Adipocyte (in vitro differentiated cells): ENCODE measurements at places on chromosomes 3 and 15.

DNA sequence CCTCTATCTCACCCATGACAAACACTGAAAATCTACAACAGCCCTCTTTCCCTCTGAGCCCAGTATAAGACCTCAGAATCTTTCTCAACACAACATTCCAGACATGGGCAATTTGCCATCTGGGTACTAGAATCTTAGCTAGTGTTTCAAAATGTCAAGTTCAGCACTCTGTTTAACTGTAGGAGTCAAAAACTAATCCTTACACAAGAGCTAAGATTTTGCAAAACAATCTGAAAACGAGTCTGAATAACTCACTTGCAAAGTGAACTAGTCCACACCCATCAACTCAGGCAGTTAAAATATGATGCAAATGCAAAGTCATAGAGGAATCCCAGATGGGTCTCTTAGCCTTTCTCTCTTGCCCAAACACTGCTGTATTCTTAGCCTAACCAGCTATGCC lies 67.8 kb downstream of the GPR176 start:
- peak; percentile 95 for DNase-seq

- no peak for DNase-seq
Observed at GRCh38 chr15:47289656-47290055, 427.6 kb upstream of the SEMA6D start.

DNA sequence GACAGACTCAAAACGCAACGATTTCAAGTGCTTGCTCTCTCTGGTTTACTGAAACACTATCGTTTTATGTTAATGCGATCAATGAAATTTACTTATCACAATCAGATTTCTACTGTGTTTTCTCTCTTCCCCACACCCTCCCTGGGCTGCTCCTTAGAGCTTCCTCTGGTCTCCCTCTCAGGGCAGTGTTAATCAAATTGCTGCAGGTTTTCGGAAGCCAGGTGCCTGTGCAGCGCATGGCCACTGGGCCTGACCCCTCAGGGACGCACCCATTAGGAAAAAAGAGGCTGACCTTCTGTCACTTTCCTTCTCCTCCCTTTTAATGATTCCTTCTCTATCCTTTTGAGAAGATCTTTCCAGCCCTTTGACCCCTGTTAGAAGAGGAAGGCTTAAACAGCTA lies 134.5 kb upstream of the ONECUT1 start:
- no peak for DNase-seq

- no peak for DNase-seq
Observed at GRCh38 chr3:129625072-129625874, 18.8 kb upstream of the PLXND1 start.

GRCh38 chr15:80512726-80513660 lies 108.8 kb downstream of the ARNT2 start:
- DNase-seq, result peak; percentile 17

DNA sequence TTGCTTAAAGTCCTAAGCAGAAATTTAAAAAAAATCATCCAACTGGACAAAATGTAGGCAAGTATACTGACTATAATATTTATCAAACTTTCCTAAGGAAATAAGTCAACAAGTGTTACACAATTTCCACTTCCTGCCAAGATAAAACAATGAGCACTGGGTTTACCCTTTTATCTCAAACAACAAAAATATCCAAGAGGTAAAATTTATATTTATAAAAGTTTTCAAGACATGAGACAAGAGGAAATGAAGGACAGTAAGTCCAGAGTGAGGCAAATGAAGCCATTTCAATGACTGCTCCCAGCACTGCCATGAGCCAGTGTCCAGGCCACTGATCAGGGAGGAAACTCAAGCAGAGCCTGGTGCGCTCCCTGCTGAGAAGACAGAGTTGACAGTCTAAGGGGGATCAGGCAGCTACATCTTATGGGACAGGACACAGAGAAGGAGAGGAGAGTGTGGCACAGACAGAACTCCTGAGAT lies 439.4 kb downstream of the RAP2B start:
- DNase-seq, result no peak

DNA sequence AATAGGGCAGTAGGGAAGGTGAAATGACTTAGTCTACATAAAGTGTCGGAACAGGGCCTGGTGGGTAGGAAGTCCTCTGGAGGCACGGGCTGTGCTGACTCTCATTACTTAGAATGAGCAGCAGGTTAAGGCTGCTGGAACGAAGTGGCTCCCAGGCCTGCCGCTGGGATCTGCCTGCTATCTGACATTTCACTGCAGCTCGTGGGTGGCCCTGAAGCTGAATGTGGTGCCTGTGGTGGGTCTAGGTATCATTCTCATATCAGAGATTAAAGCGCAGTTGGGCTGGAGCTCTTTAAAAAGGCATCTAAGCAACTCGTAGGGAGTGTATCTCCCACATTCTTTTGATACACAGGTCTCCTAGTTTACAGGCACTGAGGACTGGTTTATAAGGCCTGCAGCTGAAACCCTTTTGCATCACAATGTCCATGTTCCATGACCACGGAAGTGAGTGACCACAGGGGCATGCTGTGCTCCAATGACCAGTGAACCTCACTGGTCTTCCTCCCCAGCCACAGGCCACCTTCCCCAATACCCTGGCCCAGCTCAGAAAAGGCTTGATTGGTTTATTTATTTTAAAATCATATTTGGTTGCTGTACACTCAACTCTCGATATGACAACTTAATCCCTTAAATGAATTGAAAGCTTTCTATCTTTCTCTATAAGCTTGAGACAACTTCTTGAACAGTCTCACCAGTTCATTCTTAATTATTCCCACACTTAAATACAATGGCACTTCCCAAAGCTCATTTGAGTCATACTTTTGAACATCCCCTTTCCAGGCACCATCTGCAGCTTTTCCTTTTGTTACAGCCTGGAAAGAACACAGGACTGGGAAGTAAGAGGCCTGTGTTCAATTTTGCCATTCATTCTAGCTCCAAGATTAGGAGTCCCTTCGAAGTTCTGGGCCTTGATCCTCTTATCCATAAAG lies 19.0 kb downstream of the ADAMTS9 start:
- DNase-seq, result no peak

GRCh38 chr15:67732671-67733374 lies 92.5 kb upstream of the SKOR1 start:
- no peak for DNase-seq

GRCh38 chr3:116165135-116165534 lies 280.2 kb downstream of the LSAMP start:
- DNase-seq, result no peak

DNA sequence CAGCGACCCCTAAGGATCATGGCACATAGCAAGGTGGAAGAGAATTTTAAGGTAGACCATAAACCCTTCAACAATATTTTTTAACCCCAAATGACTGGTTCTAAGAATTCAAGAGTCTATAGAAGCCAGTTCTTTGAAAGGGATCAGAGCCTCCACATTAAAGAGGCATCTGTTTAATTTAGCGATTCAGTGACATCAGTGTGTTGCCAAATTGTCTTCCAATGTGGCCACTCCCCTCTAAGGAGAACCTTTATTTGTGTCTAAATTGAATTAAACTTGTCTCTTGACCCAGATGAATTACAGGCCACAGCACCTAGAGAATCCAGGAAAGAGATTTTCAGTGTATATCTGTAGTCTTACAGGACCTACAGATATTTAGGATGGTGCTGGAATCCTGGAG lies 6.6 kb upstream of the SH3BP5 start:
- DNase-seq, result no peak

DNA sequence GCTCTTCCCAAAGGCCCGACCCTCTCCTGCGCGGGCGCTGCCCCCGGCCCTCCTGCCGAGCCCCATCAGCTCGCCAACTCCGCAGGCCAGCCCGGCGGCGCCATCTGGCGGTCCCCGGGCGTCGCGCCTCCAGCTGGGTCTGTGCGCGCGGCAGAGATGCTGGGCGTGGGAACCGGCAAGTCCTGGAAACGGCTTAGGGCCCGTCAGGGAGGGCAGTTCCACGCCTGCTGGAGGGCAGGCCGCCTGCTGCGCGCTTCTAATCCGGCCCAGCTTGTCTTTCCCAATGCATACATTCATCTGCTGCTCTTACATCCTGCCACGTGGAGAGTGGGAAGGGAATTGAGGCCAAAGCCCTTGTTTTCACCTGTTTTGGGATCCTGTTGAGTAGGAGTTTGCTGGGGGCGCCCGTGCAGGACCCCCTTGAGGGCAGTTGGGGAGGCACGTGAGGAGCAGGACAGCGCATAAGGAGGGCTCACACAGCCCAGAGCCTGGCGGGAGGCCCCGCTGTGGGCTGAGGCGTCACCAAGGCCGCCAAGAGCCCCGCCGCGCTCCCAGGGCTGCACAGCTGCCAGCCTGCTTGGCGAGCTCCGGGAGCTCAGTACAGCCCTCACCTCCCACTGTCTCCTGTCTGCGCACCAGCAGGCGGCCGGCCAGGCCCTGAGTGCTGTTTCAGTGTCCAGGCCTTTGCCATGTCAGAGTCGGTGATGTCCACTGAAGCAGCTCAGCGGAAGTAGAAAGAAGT lies 165.6 kb downstream of the NSMCE3 start:
- peak; percentile 90 for DNase-seq

DNA sequence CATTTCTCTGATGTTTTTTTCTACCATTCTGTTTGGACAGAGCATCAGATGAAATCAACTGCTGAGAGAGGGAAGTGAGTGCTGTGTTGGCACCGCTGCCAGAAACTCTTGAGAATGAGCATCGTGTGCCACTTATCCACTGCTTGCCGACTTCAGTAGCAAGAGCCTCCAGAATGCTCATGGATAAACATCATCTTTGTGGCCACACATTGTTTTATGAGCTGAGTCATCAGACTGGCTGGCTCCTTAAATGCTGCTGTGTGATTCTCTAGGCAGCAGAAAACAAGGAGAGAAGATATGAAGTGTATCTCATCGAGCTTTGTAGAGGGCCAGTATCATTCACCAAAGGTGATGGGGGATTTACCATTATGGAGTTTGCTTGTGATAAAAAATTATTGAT lies 3.4 kb upstream of the DOCK3 start:
- peak; percentile 62 for DNase-seq

DNA sequence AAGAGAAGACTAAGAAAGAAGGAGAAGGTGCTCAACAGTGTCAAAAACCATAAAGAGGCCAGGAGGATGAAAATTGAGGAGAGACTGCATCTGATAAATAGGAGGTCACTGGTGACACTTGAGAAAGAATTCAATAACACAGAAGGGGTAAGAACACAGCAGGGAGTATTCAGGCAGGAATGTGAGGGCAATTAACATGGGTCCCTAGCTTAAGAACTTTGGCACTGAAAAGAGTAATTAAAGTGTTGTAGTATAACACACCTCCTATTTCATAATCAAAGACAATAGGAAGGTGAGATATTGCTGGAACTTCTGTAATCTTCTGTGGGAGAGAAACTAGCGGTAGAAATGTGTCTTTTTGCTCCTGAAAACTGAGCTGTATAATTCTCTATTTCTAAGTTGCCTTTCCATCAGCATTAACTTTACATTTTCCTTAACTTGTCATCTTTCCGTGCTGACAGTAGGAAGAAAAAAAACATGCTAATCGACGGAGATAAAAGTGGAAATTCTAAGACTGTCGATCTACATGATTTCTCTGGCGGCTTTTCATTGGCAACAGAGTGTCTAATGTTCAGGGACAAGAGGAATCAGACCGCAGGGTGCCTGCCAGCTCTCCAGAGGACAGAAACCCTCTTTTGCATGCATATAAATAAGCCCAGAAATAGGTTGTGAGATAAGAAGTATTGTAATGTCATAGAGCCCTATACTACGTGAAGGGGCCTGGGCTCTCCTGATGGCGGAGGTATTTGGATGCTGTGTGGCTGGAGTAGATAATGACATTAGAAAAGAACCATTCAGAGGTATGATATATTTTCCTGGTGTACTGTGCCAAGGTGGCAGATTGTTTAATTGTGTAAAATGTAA lies 147.9 kb upstream of the GAP43 start:
- no peak for DNase-seq

- DNase-seq, result peak; percentile 81
Observed at GRCh38 chr3:159787178-159787574, 201.5 kb upstream of the IL12A start.

DNA sequence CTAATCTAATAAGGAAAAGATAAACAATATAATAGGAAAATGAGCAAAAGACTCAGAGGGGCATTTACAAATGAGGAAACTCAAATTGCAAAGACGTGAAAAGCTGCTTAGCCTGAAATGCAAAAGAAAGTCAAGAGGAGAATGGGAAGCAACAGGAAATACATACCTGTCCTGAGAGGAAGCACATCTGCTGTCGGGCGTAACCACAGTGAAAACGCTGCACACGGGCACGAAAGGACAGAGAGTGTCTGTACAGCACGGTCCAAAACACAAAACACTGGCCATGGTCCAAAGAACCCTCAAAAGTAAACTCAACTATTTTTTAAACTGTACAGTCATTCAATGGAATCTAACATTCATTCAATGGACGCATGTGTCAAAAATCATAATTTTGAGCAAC lies 100.6 kb downstream of the CHSY1 start:
- DNase-seq, result no peak

DNA sequence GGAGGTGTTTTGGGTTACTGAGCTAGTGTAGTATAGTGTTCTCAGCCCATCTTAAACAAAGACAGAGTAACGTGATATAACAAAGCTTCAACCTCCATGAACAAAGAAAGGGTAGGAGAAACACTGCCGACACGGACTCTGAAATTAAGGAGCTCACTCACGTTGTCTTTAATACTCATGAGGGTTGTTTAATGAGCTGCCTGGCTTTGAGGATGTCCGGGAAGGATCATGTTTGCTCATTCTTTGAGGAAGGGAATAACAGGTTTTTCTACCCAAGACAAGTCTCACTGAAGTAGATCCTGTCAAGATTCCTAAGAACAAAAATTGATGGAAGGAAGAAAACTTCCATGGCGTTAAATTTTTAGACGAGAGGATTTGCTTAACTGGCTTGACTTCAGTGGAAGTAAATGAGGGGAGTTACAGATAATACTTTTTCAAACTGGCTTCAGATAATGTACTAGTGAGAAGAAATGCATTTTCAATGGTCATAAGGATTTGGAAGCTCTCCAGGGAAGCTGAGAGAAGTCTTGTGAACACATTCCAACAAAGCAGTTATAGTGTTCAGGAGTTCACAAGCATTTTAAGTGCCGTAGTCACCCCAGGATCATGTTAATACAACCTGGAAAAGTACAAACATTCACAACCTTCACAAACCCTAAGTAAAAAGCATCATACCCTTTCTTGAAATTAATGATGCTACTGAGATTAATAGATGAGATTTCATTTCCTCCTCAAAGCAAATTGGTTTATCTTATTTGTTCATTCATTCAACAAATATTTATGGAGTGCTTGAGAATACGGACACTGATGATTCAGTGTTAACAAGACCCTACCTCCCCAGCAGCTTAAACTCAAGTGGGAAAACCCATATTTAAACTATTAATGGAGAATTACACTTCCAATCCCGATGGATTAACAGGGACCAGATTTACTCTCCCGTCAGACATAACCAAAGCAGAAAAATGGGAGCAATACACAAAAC lies 101.5 kb downstream of the SHQ1 start:
- DNase-seq, result peak; percentile 30

DNA sequence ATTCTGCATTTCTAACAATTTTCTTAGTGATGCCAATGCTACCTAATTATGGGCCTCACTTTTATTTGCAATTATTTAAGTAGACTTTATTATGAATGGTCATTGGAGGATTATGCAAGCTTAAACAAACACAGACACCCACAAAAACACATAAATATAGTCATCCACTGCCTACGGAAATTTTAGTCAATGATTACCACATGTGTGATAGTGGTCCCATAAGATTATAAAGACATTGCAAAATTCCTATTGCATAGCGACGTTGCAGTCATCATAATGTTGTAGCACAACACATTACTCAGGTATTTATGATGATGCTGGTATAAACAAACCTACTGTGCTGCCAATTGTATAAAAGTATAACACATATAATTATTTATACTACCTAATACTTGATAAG lies 247.8 kb upstream of the ALCAM start:
- peak; percentile 60 for DNase-seq

GRCh38 chr3:125443923-125444322 lies 68.8 kb upstream of the ZNF148 start:
- peak; percentile 92 for DNase-seq
